Jurkat, Clone E6-1 (cell line): ENCODE measurements at places on chromosomes 6 and 20.

DNA sequence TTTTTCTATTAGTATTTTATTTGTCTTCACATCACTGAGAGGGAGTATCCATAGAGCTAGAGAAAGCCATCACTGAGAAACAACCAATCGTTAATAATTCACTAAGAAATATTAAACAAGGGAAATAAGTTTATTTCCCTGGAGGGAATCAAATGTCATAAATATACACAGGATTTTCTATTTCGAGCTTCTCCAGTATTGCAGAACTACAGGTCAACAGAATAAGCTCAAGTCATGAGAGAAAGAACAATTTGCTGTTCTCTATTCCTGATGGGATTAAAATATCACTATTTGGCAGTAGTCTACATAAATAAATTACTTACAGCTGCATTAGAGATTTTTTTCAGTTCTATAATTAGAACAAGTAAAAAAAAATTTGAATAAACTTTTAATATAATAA is 2.2 kb upstream of the FAM162B start:
- DNase-seq, result no peak

- DNase-seq, result no peak
Measured at GRCh38 chr20:62935204-62935967, 2.6 kb upstream of the GID8 start.

GRCh38 chr20:13741879-13742278 is 42.8 kb downstream of the ESF1 start:
- DNase-seq, result no peak

DNA sequence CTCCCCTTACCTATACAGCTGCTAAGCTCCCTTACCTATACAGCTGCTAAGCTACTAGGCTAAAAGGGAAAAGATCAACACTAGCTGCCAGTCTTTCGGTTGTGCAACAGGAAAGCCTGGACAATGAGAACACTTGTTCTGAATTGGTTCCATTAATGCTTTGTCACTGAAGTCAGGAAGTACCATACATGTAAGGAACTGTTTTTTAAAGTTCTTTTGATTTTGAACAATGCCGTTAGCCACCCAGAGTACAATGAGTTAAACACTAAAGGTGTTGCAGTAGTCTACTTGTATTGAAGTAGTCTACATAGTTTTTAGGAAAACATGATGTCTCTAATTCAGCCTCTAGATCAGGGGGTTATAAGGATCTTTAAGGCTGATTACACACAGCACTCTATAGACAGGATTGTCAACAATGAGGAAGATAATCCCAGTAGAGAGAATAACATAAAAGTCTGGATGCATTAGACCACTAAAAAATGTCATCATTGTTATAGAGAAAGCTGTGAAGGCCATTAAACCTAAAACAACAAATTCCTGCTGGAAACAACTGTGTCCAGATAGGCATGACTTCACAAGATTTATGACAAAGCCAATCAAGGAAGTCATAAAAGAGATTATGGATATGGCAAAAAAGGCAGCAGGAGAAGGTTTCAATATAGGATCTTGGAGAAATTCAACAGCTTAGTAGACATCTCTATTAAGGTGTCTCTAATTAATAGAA is 306.3 kb downstream of the PHF3 start:
- no peak for DNase-seq

GRCh38 chr20:38430679-38431325 is 4.3 kb downstream of the SNHG17 start:
- no peak for DNase-seq

DNA sequence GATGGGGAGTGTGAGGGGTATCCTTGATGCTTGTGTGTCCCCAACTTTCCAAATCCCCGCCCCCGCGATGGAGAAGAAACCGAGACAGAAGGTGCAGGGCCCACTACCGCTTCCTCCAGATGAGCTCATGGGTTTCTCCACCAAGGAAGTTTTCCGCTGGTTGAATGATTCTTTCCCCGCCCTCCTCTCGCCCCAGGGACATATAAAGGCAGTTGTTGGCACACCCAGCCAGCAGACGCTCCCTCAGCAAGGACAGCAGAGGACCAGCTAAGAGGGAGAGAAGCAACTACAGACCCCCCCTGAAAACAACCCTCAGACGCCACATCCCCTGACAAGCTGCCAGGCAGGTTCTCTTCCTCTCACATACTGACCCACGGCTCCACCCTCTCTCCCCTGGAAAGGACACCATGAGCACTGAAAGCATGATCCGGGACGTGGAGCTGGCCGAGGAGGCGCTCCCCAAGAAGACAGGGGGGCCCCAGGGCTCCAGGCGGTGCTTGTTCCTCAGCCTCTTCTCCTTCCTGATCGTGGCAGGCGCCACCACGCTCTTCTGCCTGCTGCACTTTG is at the start of gene TNF:
Gene TNF (plus strand): TSS at position 231 of the 567 bp plus-strand sequence. CDS start 177 bp downstream, at position 408.
- no peak for DNase-seq

DNA sequence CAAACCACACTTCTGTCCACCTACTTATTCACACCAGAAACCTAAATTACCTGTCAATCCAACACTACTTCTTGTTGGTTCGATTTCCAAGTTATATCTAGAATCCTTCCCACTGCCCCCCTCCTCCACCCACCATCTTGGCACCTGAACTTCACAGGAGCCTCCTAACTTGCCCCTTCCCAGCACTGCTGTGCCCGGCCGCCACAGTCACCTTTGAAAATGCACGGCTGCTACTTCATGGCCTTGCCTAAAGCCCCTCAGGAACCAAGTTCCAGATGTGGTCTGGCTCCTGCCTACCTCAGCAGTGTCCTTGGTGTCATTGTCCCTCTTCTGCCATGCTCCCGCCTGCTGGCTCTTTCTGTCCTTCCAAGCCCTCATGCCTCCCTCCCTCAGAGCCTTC is 31.2 kb downstream of the PKIG start:
- no peak for DNase-seq

DNA sequence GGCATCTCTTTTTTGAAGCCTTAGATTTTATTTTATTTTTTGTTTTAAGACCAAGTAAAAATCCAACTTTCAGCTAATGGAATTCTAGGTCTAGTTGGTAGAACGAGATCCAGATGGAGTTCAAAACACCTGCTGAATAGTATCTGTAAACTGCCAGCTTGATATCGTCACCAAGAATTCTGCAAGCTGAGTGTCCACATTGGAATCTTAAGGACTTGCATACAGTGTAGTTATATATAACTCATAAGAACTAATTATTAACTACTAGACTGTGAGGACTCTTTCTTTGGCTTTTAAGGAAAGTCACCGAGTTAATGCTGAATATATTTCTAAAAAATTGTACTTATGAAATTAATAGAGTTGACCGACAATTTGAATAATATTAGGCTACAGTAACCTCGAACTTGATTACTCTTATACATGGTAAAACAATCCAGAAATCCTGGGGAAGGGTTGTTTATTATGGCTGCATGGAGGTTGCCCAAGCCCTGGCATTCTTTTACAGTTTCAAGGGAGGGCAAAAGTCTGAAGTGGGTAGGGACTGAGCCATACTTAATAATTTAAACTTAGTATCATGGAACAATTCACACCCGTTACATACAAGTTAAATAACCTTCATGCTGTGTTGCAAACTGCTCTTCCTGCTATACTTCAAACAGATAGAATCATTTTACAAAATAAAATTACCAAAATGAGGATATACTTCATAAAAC is 553.9 kb downstream of the PTPRT start:
- DNase-seq, result no peak

GRCh38 chr6:106381223-106381622 is 20.7 kb downstream of the CRYBG1 start:
- DNase-seq, result no peak

- no peak for DNase-seq
Measured at GRCh38 chr20:63119963-63120807, 95.7 kb downstream of the YTHDF1 start.

- peak; percentile 47 for DNase-seq
Measured at GRCh38 chr6:170529839-170530469, 23.2 kb downstream of the PSMB1 start.

- no peak for DNase-seq
Measured at GRCh38 chr6:120569714-120570113, 764.6 kb downstream of the TBC1D32 start.

DNA sequence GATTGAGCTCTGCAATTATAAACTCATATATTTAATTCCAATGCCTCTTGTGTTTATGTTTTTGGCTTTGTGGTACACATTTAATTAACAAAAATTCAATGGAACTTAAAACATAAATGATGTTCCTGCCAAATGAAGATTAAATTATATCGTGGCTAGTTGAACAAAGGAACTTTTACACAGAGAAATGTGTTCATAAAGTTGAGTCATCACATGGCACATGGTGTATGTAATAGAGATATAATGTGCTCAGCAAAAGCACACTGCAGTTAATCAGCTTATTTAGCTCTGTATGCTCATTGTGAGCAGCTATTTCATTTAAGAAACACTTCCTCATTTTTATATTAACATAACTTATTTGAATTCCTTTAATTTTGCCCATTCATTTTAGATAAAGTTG is 1295.6 kb upstream of the CITED2 start:
- no peak for DNase-seq

- DNase-seq, result no peak
Measured at GRCh38 chr6:78533426-78533825, 333.9 kb upstream of the IRAK1BP1 start.

- no peak for DNase-seq
Measured at GRCh38 chr20:23659989-23660837, 22.5 kb upstream of the CST3 start.

DNA sequence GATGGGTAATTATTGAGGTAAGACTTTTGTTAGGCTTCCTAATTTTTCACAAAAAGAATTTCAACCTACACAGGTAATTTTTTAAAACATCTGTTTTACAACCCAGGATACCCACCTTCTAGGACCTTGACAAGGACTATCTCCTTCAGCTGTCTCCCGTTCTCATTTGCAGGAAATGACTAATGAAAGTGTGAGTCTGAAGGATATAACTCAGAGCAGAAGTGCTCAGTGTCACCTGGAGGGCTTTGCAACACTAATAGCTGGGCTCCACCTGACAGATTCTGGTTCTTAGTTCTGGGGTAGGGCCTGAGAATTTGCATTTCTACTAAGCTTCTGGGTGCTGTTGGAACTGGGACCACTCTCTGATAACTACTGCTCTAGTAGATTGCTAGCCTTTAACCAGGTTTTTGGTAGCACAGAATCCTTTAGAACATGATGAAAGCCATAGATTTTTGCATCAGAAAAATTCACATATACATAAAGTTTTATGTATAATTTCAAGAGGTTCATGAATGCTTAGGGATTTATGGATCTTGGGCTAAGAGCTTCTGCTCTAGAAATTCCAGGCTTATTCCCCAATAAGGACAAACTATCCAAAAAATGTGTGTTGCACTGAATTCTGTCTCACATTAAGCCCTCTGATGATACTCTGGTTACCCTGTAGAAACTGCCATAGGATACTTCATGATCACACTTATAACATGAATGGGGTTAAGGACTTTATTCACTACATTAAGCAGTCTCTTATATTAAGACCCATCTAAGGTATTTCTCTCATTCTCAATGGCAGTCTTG is 30.3 kb downstream of the AK9 start:
- DNase-seq, result peak; percentile 2

- no peak for DNase-seq
Measured at GRCh38 chr6:148247386-148248063, 95.1 kb upstream of the SASH1 start.

GRCh38 chr6:139029470-139030227 is 1.1 kb downstream of the ABRACL start:
- DNase-seq, result no peak

GRCh38 chr20:17023036-17023435 is 203.8 kb upstream of the PCSK2 start:
- no peak for DNase-seq

- no peak for DNase-seq
Measured at GRCh38 chr20:33684533-33685327, 1.5 kb downstream of the E2F1 start.

DNA sequence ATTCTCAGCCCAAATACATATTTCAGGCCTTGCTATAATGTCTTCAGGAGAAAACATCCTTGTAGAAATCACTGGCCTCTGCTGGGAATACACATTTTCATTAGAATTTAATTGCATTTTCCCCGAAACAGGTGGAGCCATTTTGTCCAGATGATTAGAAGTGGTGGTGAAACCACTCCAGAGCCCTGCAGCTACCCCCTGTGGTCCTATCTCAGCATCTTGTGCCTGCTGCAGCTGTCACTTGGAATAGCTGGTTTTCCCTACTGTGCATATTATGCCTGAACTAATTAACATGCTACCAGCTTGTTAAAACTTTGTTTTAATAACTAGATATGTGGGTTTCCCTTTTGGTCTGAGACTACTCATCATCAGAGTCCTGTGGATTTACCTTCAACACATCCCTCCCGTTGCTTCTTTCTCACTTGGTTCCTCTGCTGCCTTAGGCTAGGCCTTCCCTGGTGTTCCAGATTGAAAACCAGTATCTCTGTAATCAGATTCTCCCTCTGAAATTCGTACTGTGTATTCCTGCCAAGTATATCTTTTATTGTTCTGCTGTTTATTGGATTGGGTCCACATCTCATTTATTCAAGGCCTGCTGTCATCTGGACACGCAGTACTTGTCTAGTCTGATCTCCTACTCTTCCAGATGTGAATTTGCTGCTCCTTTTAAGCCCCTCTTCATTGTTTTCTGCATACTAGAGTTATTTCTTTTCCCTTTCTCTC is 15.2 kb downstream of the DNAH8 start:
- DNase-seq, result no peak

GRCh38 chr6:111522393-111523020 is 39.5 kb upstream of the REV3L start:
- DNase-seq, result peak; percentile 78

DNA sequence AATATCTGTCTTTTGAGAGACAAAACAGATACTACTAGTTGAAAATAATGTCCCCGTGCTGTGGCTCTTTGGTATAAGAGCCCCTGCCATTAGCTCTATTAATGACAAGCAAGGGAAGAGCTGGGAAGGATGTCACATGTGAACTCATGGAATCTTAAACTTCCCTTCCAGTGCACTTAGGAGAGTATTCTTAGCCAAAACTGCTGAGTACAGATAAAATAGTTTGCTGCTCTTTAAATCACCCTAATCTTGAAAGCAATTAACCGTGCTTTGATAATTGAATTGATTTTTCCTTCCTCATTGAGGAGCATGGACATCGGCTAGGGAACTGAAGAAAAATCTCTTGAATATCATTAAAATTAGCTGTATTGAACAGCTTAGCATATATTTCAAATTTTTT is 91.7 kb downstream of the SLC35B3 start:
- no peak for DNase-seq

DNA sequence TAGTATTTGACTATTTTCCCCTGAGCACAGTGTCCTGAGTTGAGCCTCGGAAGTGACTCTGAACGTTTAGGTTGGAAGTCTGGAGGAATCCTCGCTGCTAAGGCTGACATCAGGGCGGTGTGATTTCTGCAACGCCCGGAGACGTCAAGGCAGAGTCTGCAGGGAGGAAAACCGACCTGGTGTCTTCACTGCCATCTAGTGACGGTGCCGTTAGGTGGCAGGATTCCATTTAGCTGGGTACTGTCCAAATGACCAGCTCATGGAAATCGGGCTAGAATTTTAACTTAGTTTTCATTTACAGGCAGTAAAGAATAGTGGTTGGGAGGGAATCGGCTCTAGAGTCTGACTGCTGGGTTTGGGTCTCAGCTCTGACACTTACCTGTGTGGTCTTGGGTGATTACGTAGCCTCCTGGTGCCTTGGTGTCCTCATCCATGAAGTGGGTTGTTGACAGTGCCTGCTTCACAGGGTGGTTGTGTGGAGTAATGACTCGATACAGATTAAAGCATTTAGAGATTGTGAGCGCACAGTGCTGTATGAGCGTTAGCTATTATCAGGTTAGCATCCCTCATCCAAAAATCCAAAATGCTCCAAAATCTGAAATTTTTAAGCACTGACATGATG is 35.0 kb downstream of the FOXF2 start:
- no peak for DNase-seq

GRCh38 chr6:116392132-116393013 is 21.6 kb downstream of the DSE start:
- DNase-seq, result peak; percentile 16

GRCh38 chr6:156852147-156852857 is 75.1 kb downstream of the ARID1B start:
- peak; percentile 33 for DNase-seq
